ENCODE measurements at places on chromosomes 5 and 9. TPM values are rescaled to one million over a fixed set of nuclear protein-coding genes. Genes with fewer than 3 reads are reported as not detected.

DNA sequence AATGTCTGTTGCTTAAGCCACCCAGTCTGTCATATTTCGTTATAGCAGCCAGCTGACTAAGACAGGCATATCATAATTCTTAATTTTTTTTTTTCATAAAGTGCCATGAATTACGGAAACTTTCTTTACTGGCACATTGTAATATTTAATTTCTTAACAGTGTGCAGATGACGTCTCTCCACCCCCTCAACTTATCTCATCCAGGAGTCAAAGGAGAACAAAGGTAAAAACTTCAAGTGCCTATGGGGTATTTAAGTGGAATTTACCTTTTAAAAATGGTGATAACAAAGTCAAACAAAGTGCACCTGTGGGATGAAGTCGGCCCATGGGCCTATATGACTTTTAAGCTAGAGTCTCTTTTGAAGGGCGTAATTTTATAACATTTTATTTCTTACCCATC is 539.4 kb downstream of the CDH9 start:
- H3K4me3 ChIP-seq: no peak overlapping the region
- H3K27ac ChIP-seq: no peak overlapping the region
- H3K27me3 ChIP-seq: no peaks in the 10 kb centered on the region
- H3K4me1 ChIP-seq: no peaks in the 10 kb centered on the region

DNA sequence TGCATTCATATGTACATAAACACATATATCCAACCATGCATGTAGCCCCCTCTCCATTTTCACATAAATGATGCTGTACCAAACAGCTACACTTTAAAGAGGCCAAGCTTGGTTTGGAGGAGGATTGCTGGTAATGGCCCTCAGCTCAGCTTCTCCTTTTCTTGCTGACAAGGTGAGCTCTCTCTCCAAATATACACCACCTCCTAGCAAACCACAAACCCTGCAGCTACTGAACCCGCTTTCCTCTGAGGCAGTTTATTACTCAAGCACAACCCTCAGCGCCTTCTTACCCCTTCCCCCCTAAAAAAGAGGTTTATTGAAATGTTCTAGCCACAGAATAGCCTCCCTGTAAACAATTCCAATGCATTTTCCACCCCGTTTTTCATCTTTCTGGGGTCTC is 54.0 kb downstream of the ALG2 start:
- no peak for DNase-seq
- H3K36me3 ChIP-seq: no peaks in the 10 kb centered on the region
- H3K27ac ChIP-seq: no peak overlapping the region

DNA sequence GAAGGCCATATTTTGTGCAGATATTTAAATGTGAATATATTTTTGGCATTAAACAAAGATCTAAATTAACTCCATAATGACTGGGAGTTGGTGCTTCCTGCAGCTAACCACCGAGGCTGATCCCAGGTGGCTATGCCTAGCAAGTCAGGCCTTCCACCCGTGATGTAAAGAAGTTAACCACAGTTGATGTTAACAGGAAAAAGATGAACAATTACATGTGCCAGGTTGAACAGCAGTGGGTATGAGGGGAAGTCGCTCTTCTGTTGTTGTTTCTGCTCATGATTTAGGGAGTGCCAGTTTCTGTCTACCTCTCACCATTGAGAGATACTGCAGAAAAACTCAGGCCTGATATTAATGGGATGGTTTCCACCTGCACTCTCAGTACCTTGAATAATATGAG is 334.3 kb downstream of the EBF1 start:
- H3K36me3 ChIP-seq: no peaks in the 10 kb centered on the region
- no peaks in the 10 kb centered on the region for H3K4me1 ChIP-seq
- DNase-seq: no peak
- no peak overlapping the region for H3K27ac ChIP-seq
- no peak overlapping the region for H3K4me3 ChIP-seq

DNA sequence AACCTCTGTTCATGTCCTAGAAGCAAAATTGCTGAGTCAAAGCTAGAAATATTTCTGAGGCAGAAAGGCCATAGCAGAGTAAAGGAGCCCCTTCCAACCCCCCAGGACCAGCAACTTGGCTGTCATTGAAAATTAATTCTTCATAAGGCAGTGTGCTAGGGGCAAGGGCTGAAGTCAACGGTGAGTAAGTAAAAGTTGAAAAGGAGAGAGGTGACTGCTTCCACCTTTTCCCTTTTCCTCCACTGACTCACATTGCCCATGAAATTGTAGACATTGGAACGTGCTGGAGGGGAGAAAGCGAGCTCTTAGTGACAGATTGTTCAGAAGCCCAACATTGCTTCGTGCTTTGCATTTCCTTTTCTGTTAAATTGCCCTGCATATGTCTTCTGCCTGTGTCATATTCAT is 19.1 kb downstream of the GLRA1 start:
- H3K27ac ChIP-seq: no peak overlapping the region
- H3K27me3 ChIP-seq: peaks cover 37% of the 10 kb centered on the region
- no peaks in the 10 kb centered on the region for H3K4me1 ChIP-seq
- H3K36me3 ChIP-seq: no peaks in the 10 kb centered on the region
- H3K4me3 ChIP-seq: no peak overlapping the region
- DNase-seq: no peak

DNA sequence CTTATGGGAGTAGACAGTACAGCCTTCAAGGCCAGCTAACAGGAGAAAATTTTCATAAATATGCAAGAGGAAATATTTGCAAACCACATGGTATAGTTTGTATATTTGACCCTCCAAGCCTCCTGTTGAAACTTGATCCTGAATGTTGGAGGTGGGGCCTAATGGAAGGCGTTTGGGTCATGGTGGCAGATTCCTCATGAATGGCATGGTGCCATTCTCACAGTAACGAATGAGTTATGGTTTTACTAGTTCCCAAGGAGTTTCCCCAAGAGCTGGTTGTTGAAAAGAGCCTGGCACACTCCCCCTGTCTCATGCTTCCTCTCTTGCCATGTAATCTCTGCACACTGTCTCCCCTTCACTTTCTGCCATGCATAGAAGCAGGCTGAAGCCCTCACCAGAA is 3.3 kb upstream of the PAIP1 start:
- peaks cover 18% of the 10 kb centered on the region for H3K4me1 ChIP-seq
- DNase-seq: no peak
- H3K27ac ChIP-seq: no peak overlapping the region
- no peak overlapping the region for H3K4me3 ChIP-seq

GRCh38 chr5:133612249-133612860 is at the start of gene FSTL4:
FSTL4 (minus strand) TSS chr5:133612541.
- DNase-seq: no peak
- peaks cover 42% of the 10 kb centered on the region for H3K27me3 ChIP-seq
- no peak within 1 kb of the TSS for H3K4me3 ChIP-seq
- H3K4me1 ChIP-seq: no peaks in the 10 kb centered on the region
- H3K27ac ChIP-seq: no peak within 1 kb of the TSS

- peaks cover 86% of the 10 kb centered on the region for H3K4me1 ChIP-seq
- peak overlapping the region; percentile 100 for H3K27ac ChIP-seq
- DNase-seq: no peak
- no peak overlapping the region for H3K4me3 ChIP-seq
- H3K36me3 ChIP-seq: no peaks in the 10 kb centered on the region
Measured at GRCh38 chr9:129501771-129502319, 119.1 kb downstream of the C9orf50 start.

DNA sequence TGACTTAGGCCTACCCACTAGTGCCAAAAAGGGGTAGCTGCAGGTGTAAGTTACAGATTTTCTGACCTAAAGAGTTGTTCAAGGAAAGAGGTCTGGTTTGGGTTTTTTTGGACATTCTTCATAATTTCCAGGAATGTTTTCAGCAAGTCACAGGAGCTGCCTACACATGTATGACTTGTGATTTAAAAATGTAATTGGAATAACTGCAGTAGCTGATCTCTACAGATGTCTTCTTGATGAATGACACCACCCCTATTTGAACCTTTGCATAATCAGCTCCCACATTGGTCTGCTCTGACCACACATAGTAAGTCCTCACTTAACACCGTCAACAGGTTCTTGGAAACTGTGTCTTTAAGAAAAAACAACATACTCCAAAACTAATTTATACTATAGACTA is 481.4 kb downstream of the RASEF start:
- no peak overlapping the region for H3K27ac ChIP-seq
- no peak overlapping the region for H3K4me3 ChIP-seq
- H3K27me3 ChIP-seq: no peaks in the 10 kb centered on the region
- H3K36me3 ChIP-seq: no peaks in the 10 kb centered on the region
- DNase-seq: no peak
- H3K4me1 ChIP-seq: no peaks in the 10 kb centered on the region

DNA sequence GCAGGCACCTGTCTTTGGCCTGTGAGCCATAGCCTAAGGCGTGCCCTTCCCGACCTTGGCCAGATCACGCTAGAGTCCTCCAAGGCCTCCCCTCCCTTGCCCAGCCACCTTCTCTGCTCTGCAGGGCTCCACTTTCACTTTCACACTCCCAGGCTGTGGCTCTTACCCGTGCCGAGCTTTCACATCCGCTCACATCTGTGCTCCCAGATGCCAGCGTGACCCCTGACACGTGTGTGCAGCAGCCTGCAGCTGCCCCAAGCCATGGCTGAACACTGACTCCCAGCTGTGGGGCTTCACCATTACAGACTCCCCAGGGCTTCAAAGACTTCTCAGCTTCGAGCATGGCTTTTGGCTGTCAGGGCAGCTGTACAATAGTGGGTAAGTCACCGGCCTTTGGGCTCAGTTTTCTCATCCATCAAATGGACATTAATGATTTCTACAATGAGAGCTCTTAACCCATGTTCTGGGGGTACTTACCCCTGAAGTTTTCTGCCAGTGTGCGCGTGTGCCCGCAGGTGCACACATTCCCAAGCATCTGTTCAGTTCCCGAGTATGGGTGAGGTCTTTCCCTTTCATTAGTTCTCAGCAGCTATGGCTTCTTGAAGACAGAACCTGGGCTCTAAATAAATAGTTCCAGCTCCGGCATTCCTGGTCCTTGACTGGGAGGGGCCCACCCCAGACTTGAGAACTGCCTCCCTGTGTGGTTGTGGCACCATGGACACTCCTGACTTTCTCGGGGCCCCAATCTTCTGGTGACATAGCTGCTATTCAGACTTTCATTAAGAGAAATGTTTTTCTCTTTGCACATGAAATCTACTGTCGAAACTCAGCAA is 118.6 kb downstream of the RGS3 start:
- no peak overlapping the region for H3K4me3 ChIP-seq
- DNase-seq: no peak
- 0 out of 2 replicates have a peak, but pooled peaks cover 14% of the 10 kb centered on the region for H3K36me3 ChIP-seq
- no peaks in the 10 kb centered on the region for H3K27me3 ChIP-seq
- H3K27ac ChIP-seq: peak overlapping the region; percentile 17

- no peak overlapping the region for H3K4me3 ChIP-seq
- H3K4me1 ChIP-seq: peaks cover 15% of the 10 kb centered on the region
- no peaks in the 10 kb centered on the region for H3K27me3 ChIP-seq
- H3K36me3 ChIP-seq: no peaks in the 10 kb centered on the region
- no peak overlapping the region for H3K27ac ChIP-seq
Measured at GRCh38 chr5:14869668-14870164, 1.9 kb downstream of the ANKH start.

GRCh38 chr9:126606483-126606870 is 7.3 kb upstream of the LMX1B start:
- H3K27ac ChIP-seq: no peak overlapping the region
- H3K36me3 ChIP-seq: no peaks in the 10 kb centered on the region
- peaks cover 11% of the 10 kb centered on the region for H3K4me1 ChIP-seq
- H3K27me3 ChIP-seq: no peaks in the 10 kb centered on the region

GRCh38 chr9:33044677-33045282 is 19.7 kb downstream of the DNAJA1 start:
- H3K4me3 ChIP-seq: no peak overlapping the region
- H3K27ac ChIP-seq: no peak overlapping the region
- H3K4me1 ChIP-seq: no peaks in the 10 kb centered on the region
- peaks cover 7% of the 10 kb centered on the region for H3K36me3 ChIP-seq

GRCh38 chr5:172540099-172540870 is 86.0 kb upstream of the SH3PXD2B start:
- no peaks in the 10 kb centered on the region for H3K36me3 ChIP-seq
- DNase-seq: no peak
- H3K4me3 ChIP-seq: no peak overlapping the region
- H3K4me1 ChIP-seq: no peaks in the 10 kb centered on the region
- H3K27ac ChIP-seq: no peak overlapping the region
- H3K27me3 ChIP-seq: 0 out of 2 replicates have a peak, but pooled peaks cover under 1% of the 10 kb centered on the region

- H3K36me3 ChIP-seq: no peaks in the 10 kb centered on the region
- no peak for DNase-seq
- no peaks in the 10 kb centered on the region for H3K27me3 ChIP-seq
- no peak overlapping the region for H3K27ac ChIP-seq
- no peaks in the 10 kb centered on the region for H3K4me1 ChIP-seq
Measured at GRCh38 chr5:9438596-9439354, 107.1 kb downstream of the SEMA5A start.

The CORO2A gene
- total RNA-seq: 5.7 TPM

The ZNF300 gene
- 0.05 TPM for total RNA-seq

The SELENOP gene
- 11.4 TPM for total RNA-seq

The LOX gene
- total RNA-seq: 0.12 TPM

The ENDOG gene
- 27.2 TPM for total RNA-seq

The MAP1B gene
- 8.9 TPM for total RNA-seq
